ENCODE measurements at places on chromosomes 7 and 10. TPM values are rescaled to one million over a fixed set of nuclear protein-coding genes. Genes with fewer than 3 reads are reported as not detected.

GRCh38 chr7:120190566-120190965 is 82.4 kb upstream of the KCND2 start:
- no peak for DNase-seq

GRCh38 chr10:28253169-28253785 is 49.6 kb downstream of the MPP7 start:
- no peak for DNase-seq

GRCh38 chr7:5408777-5409176 is 14.9 kb downstream of the TNRC18 start:
- no peak for DNase-seq

DNA sequence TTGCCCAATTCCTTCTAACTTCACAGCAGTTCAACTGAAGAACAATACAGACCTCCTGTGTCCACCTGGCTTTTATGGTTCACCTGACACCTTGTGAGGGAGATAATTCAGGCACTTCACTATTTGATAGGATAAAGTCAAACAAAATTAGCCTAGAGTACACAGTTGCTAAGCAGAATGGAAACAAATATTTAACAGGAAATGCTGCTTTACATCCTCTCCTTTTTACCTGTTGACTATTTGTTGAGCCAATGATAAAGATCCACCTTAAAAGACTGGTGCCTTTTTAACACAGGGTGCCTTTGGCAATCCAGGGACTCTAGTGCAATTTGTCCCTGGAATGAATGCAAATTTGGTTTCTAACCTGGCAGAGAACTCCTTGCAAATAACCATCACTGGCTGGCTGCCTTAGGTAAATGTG is 39.8 kb downstream of the ITPRID1 start:
- no peak for DNase-seq

- DNase-seq, result no peak
Observed at GRCh38 chr10:119306514-119306951, 99.2 kb downstream of the GRK5 start.

GRCh38 chr7:65983965-65984658 is 2.1 kb upstream of the GUSB start:
- no peak for DNase-seq

DNA sequence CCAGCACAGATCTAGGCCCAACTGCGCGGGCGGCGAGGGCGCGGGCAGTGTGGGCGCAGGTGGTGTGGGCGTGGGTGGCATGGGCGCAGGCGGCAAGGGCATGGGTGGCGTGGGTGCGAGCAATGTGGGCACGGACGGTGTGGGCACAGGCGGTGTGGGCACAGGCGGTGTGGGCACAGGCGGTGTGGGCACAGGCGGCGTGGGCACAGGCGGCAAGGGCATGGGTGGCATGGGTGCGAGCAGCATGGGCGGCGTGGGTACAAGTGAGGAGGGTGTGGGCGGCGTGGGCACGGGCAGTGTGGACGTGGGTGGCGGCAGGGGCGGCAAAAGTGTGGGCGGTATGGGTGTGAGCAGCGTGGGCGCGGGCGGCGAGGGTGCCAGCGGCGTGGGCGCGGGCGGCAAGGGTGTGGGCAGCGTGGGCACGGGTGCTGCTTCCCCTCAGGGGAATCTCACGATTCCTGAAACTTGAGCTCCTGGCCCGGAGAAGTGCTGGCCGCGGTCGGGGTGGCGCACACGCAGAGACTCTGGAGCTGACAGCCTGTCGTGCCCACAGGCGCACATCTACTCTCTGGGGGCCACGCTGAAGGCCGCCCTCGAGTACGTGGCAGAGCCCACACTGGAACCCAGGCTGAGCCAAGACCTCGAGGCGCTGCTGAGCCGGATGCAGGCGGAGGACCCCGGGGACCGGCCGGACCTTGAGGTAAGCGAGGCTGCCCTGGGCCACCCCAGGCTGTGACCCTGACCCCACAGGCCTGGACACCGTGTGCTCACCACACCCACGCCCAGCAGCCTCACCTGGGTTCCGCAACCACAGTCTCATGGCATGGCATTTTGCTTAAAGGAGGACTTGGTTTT is 23.0 kb downstream of the KNDC1 start:
- DNase-seq, result no peak

GRCh38 chr10:95456516-95456915 is 104.7 kb downstream of the SORBS1 start:
- DNase-seq, result no peak

Gene TAS2R4
- total RNA-seq, result 0.54 TPM

Gene OPN1SW
- not detected for total RNA-seq

Gene TMEM229A
- total RNA-seq, result 0.24 TPM

Gene TAS2R41
- total RNA-seq, result not detected

Measured in cardiac septum (tissue), 1 donor.